Temporal lobe (tissue), 4 donors: ENCODE measurements at places on chromosomes 1 and 21. TPM values are rescaled to one million over a fixed set of nuclear protein-coding genes. Genes with fewer than 3 reads are reported as not detected.

Gene AK4
- 16.0 TPM for total RNA-seq

Gene KIF14
- 1.5 TPM for total RNA-seq

Gene C1orf115
- total RNA-seq: 37.1 TPM

Gene OLIG2
- total RNA-seq: 15.2 TPM

Gene SPRR1A
- not detected for total RNA-seq

Gene TATDN3
- total RNA-seq: 18.4 TPM

Gene PLA2G2C
- total RNA-seq: not detected
